ENCODE measurements at places on chromosomes 4 and X.
A peak's percentile ranks its signal among the peaks of the same experiment; 100 is the strongest.

DNA sequence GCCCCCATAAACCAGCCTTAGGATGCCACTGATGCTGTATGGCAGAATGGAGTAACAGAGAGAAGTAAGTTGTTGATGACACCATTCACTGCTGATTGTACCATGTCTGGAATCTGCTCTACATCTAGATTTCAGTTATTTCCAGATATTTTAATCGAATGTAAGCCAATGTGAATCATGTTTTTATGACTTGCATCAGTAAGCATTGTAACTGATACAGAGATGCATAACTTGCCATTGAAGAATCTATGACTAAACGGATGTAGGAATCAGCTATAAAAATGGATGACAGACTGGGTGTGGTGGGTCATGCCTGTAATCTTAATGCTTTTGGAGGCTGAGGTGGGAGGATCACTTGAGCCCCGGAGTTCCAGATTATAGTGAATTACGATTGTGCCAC lies 161.0 kb upstream of the GATB start:
- peak; percentile 18 for DNase-seq

- no peak for DNase-seq
These were observed 4.8 kb upstream of the STBD1 start for GRCh38 chr4:76301775-76302162.

GRCh38 chr4:119823891-119824290 lies 195.3 kb upstream of the PDE5A start:
- DNase-seq: no peak

- no peak for DNase-seq
These were observed 27.8 kb downstream of the NAA11 start for GRCh38 chr4:79298027-79298426.

DNA sequence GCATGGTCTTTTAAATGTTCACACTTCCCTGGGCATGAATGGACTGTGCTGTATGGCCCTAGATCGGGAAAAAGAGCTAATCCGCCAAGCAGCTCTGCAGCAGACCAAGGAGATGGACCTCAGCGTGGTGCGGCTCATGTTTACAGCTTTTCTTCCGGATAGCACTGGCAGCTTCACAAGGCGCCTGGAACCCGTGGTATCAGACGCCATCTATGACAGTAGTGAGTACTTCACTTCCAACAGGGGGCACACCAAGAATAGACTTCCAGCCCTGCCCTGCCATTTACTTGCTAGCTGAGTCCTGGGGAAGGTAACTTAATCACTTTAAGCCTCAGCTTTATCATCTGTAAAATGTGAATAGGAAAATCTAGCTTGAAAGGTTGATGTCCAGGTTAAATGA lies 77.7 kb downstream of the NFKB1 start:
- DNase-seq: no peak

DNA sequence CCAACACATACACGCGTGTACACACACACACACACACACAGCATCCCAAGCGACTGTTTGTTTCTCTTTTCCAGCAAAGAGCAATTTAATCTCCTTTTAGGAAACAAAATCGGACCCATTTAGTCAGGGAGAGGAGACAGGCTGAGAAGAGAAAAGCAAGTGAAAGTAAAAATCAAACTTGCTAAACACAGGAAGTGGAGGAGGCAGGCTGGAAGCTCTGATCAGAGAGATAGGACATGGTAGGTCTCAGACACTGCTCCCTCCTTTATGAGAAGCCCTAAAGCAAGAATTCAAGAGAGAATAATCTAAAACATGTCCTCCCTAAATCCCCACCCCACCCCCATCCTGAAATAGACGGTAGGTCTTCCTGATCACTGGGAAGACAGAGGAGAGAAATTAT lies 62.3 kb downstream of the GPC3 start:
- no peak for DNase-seq

GRCh38 chrX:24285082-24285481 lies 28.8 kb downstream of the SUPT20HL2 start:
- DNase-seq: no peak

DNA sequence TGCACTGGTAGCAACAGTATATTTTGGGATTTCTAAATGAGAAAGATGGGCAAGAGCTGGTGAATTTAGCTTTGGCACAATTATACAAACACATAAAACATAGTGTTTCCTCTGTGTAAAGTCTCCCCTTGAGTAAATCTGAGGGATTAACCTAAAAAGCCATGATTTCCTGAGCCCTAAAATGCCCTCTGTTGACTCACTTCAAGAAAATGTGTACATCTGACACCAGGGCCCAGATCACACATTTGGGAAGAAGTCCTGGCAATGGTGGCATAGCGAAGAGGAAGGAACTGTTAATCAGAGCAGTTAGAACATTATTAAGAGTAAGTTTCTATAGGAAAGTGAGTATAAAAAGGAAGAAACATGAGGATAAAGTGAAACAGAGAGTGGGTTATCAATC lies 338.5 kb downstream of the SPOCK3 start:
- DNase-seq: no peak

GRCh38 chr4:142846729-142847596 lies 862 bp upstream of the INPP4B start:
- peak; percentile 11 for DNase-seq

- DNase-seq: no peak
These were observed 43.5 kb downstream of the CLCN3 start for GRCh38 chr4:169663831-169664230.

DNA sequence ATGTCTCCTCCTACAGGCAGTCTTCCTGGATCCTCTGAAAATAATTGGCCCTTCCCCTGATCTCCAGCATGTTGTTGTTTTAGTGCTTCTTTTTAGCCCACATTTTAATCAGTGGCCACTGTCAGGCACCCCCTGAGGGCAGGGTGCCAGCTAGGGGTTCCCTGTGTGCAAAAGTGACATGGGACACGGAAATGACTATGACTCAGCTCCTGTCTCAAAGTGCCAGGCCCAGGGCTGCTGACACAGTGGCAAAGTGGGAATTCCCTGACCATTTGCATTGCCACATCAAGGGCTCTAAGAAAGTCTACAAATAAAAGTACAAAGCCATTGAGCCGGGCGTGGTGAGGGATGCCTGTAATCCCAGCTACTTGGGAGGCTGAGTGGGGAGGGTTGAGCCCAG lies 24.8 kb downstream of the HMX1 start:
- no peak for DNase-seq

DNA sequence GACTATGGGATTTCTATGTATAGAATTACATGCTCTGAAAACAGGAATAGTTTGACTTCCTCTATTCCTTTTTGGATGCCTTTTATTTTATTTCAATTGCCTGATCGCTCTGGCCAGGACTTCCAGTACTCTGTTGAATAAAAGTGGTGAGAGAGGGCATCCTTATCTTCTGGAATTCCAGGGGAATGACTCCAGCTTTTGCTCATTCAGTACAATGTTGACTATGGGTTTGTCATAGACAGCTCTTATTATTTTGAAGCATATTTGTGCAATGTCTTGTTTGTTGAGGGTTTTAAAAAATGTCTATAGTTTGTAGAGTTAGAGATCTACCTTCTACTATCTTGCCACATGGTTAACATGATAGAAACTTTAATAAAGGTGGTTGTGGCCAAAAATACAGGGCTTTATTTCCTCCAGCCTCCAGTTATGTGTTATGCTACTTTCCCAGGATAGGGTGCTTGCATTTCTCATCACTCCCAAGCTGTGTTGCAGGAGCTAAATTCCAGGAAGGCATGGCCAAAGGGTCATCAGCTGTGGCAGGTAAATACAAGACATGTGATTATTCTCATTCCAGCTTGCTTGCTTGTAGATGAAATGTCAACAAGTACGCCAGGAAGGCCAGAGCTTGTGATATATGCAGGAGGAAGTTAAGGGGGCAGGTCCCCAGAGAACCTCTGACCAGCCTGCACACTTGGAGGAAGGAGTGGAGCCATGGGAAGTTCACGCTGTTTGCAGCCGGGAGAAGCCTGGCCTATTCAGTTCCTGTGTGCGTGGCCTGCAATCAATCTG lies 142.4 kb upstream of the CPXCR1 start:
- DNase-seq: no peak

GRCh38 chr4:140140566-140140965 lies 13.4 kb downstream of the MAML3 start:
- no peak for DNase-seq

DNA sequence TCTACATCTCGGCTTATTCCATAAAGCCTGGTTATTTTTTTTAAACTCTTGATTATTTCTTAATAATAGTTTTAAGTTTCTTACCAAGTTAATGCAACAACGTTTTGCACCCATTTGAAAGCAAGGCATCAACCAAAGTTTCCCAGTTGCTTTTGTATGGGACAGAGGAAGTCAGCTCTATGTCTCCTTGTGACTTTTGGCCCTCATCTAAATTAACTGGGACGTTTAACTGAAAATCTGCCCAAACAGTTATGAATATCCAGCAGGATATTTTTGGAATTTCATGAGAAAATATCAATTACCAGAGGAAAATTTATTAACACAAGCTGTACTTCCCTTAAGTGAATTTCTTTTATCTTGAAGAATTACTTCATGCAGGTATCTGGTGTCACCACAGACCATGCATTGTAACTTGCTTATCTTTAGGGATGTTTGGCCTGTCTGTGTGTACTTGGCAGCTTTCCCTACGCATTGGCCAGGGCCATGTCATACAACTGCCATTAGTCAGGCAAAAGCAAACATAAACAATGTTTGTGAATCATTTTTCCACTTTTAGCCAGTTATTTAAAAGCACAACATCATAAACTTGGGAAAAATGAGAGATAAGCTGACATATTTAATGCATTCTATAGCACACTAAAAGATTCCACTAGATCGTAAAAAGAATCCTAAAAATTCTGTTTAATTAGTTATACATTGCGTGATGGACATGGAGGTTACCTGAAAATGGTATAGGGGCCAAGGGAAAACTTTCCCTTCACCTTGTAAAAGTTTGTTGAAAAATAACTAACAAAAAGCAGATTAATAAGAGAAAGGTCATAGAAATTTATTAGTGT lies 101.4 kb upstream of the PDE5A start:
- DNase-seq: peak; percentile 46

GRCh38 chr4:81343536-81343935 lies 128.2 kb downstream of the RASGEF1B start:
- no peak for DNase-seq

GRCh38 chr4:15451866-15452765 lies 17.6 kb upstream of the CC2D2A start:
- DNase-seq: peak; percentile 73

- no peak for DNase-seq
These were observed 21.1 kb downstream of the FHIP1A start for GRCh38 chr4:151429957-151430570.

GRCh38 chr4:106583567-106583966 lies 215.0 kb upstream of the GIMD1 start:
- DNase-seq: peak; percentile 55

DNA sequence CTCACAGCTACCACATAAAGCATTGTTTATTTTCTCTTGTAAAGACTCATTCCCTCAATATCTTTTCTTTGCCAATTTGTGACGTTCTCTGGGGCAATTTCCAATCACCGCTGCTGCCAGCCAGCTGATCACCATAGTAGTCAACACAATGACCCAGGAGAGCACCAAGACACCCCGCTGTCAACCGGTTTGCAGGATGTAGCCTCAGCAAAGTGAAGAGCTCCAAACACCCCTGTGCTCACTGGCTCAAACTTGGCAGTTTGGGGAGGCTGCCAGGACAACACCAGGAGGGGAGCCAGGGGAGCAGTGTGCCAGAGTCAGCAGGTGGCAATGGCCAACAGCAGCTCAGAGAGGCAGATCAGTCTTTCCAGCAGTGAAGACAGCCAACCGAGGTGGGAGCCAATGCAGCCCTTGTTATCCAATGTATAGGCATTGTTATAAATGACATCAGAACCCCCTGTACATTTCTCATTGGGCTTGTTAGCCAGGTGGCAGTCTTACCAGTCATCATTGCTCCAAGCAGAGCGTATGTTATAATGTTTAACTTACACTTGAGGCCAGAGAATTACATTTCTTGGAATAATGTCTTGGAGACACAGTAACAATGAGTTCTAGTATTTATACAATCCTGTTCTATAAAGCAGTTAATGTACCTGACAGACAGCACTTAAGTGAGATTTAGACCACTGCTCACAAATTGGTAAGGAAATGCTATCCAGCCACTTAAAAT lies 274.9 kb upstream of the GK2 start:
- peak; percentile 31 for DNase-seq

- DNase-seq: no peak
These were observed 12.2 kb upstream of the GJB1 start for GRCh38 chrX:71210816-71211215.

- no peak for DNase-seq
These were observed 569.1 kb upstream of the GRID2 start for GRCh38 chr4:91734682-91735081.

- no peak for DNase-seq
These were observed 7.4 kb downstream of the PCGF3 start for GRCh38 chr4:712916-713632.

DNA sequence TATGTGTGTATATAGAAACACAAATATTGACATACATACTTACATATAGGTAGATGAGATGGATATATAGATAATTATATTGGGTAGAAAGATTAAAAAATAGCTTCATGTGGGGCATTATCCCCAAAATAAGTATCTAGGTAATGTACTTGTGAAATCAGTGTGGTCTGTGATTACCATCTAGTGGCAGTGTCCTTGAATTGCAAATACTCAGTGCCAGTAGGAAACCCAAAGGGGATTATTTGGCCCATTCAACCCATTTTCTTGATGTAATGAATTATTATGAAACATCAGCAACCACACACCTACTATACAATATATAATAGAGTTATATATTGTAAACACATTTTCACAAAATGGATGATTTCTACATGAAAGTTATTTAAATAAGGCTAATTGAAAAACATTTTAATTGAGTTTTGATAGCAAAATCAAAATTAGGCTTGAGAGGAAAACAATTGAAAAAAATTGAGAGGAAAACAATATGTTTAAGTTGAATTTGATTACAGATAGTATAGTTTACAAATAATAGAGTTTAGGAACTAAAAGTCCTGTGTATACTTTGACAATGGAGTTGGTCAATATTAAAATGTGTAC lies 389.4 kb downstream of the GALNTL6 start:
- peak; percentile 14 for DNase-seq

DNA sequence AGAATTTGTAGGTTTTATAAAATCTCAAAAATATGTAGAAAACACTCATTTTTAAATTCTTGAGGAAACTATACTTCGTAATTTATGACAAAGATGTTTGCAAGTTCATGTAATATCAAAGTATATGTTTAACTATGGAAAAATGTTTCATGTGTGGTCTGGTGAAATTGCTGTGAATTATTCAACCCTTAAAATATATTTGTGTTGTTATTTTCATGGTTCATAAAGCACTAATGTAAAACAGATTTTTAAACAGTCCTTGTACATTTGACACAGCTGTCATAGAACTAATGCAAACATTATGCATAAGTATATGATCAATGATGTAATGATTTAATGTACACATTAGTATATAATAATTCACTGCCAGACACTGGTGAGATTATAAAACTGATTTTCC lies 83.1 kb upstream of the ARSJ start:
- DNase-seq: no peak

- no peak for DNase-seq
These were observed 1055.1 kb upstream of the PCDH10 start for GRCh38 chr4:132094017-132094416.

GRCh38 chr4:120724656-120725055 lies 197.9 kb downstream of the PRDM5 start:
- no peak for DNase-seq

GRCh38 chr4:141375855-141376254 lies 155.2 kb downstream of the ZNF330 start:
- DNase-seq: peak; percentile 76
